ENCODE measurements at places on chromosomes 12 and 14.

- DNase-seq, result no peak
Measured at GRCh38 chr14:88729159-88729558, 63.6 kb downstream of the EML5 start.

GRCh38 chr12:14774074-14774905, 29.0 kb downstream of the WBP11 start:
- peak; percentile 77 for DNase-seq

- DNase-seq, result no peak
Measured at GRCh38 chr12:7374423-7375144, 69.4 kb downstream of the CD163L1 start.

- no peak for DNase-seq
Measured at GRCh38 chr14:47189911-47190484, 485.4 kb downstream of the MDGA2 start.

- no peak for DNase-seq
Measured at GRCh38 chr12:131213896-131214442, 260.3 kb downstream of the ADGRD1 start.

DNA sequence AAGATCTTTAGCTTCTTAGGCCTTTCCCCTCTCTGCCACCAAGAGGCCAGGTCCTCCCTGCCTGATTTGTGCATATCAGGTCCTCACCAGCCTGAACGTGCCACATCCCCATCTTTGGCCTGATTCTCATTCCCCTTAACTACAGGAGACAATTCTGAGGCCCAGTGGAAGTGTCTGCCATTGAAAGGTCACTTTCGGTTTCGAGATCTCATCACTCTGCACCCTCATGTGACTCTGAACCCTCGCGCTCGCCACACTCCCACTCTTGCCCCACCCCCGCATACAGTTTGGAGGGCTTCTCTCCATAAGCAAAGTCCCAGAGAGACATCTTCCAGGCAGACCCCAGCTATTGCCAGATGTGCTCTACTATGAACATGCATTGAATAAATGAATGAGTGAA, 189.0 kb downstream of the NTF3 start:
- DNase-seq, result no peak

DNA sequence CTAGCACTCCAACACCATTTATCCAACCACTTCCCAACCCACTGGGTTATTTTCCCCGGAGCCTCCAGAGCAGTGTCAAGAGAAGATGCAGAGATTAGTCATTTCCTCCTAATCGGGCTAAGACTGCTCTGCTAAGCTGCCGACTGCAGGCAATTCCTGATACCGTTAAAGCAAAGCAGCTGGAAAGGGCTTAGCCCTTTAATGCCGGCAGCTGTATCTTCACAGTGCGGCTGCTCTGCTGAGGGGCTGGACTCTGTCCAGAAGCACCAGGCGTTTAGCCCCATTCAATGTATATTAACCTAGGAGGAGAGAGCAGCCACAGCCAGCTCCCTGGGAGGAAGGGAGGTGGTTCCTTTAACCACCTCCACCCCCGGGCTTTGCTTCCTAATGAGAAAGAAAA, 11.1 kb downstream of the AQP6 start:
- DNase-seq, result no peak

DNA sequence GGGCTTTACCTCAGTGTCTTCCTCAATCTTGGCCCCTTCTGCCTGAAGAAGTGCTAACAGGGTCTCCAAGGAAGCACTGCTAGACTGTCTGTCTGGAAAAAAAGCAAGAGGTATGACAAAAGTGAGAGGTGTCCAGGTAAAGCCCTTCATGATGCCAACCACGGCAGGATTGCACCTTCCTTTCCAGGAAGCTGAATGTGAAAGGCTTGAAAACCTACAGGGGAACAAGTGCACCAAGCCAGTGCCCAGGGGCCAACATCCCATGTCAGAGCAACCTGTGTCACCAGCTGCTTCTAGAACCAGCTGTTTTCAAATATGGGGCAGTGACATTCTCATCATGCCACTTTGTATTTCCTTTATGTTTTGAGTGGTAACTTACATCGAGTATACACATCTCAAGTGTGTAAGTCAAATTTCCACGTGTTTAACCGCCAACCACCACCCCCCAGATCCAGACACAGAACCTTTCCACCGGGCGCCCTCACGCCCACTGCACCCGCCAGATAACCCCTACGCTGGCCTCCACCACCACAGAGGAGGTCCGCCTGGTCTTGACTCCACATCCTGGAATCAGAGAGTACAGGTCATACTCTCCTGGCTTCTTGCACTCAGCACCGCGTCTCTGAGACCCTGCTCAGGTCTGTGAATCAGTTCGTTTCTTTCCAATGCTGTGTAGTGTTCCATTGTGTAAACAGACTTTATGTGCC, 27.3 kb downstream of the VPS37B start:
- no peak for DNase-seq

GRCh38 chr14:89650077-89650978, 233.3 kb upstream of the FOXN3 start:
- no peak for DNase-seq

- DNase-seq, result no peak
Measured at GRCh38 chr14:59184396-59184795, 4.1 kb upstream of the DAAM1 start.

DNA sequence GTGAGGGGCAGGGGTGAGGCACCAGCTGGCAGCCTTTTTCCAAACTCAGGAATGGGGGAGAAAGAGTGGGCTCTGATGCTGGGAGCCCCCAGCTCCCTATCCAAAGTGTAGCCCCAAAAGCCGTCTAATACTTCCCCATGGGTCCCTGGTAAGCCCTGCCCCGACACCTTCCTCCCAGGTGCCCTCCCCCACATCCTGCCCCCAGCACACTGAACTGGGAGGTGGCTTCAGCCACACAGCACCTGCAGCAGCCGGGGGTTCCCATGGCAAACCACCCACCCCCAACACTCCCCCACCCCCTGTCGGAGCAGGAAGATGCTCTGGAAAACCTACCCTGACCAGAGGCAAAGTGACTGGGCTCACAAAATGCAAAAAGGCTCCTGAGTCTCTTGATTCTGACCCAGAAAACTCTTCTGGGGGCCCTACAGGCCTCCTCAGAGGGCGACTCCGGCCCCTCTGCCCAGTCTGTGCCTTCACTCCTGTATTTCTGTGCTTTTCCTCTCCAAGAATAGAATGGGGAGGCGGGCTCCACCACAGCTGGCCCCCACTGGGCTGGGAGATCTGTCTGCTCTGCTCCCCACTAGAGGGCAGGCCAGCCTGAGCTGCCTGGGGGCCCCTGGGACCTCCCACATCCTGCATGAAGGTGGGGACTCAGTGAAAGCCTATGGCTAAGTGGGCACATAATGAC, 81.6 kb downstream of the ITPK1 start:
- no peak for DNase-seq

DNA sequence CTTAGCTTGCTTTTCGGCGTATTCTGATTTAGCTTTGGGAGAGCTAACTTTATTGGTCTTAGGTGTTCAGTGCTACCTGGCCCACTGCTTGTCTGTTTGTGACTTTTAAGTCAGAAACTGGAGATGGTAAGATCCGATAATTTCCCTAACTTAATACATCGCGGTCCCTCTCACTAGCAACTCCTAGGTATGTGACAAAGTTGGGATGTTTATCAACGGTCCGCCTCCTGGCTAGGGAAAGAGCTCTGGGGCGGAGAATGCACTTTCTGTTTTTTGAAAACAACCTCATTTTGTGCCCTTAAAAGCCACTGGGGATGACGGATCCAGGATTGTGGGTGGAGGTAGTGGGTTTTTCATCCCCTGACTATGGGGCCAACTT, 1.2 kb downstream of the CDKN1B start:
- DNase-seq, result no peak

- DNase-seq, result no peak
Measured at GRCh38 chr12:6452245-6452943, 552 bp downstream of the TAPBPL start.

DNA sequence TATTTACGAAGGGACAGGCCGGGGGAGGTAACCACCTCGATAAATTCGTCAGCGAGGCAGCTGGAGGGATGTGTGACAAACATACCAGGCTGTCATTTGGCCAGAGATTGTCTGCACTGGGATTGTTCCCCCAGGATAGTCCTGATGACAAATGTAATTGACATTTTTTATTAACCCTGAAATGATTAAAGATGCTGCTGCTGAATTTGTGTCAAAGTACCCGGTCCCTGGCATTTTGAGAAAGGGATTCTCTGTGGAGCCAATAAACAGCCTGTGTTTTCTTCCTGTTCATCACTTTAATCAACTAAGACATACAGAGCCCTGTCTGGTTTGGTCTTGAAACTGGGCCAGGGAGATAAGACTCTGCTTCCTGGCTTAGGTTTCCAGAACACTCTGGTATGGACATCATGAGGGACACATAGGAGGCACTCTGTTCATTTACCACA, 117.6 kb downstream of the SLC25A47 start:
- no peak for DNase-seq

- DNase-seq, result no peak
Measured at GRCh38 chr12:94289461-94290312, 141.3 kb downstream of the PLXNC1 start.

DNA sequence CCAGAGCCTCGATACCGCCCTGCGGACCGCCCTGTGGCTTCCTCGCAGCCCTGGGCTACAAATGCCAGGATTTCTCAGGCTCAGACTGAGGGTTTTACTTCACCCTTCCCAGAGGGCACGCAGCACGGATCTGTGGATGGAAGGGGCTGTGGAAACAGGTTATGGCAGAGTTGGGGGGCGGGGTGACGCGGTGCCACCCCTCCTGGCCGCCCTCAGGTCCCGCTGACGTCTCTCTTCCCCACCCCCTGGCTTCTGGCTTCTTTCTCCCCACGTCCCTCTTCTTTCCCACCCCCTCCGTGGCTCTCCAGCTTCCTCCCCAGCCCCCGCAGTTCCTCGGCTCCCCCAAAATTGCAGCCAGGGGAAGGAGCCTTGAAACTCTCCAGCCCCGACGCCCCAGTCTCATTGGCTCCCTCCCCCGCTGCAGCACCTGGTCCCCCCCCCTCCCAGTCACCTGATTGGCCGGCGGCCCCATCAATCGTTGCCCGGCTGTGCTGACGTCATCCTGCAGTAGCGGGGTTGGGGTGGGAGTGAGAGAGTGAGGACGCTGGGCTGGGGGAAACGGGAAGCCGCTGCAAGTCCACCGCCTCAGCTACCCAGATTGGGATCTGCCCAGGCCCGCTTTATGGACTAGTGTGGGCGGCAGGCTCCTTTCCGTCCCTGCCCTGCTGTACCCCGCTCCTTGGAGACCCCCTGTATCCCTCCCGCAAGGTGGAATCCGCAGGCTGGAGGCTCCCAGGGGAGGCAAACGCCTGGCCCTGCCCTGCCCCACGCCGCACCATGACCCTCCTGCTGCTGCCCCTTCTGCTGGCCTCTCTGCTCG, at the start of gene CLSTN3:
TSS of gene CLSTN3 (plus strand) at position 500 of the 820 bp plus-strand sequence. CDS start at position 778, 278 bp downstream.
- DNase-seq, result peak; percentile 42

GRCh38 chr14:34218881-34219280, 243.2 kb downstream of the SPTSSA start:
- DNase-seq, result no peak

DNA sequence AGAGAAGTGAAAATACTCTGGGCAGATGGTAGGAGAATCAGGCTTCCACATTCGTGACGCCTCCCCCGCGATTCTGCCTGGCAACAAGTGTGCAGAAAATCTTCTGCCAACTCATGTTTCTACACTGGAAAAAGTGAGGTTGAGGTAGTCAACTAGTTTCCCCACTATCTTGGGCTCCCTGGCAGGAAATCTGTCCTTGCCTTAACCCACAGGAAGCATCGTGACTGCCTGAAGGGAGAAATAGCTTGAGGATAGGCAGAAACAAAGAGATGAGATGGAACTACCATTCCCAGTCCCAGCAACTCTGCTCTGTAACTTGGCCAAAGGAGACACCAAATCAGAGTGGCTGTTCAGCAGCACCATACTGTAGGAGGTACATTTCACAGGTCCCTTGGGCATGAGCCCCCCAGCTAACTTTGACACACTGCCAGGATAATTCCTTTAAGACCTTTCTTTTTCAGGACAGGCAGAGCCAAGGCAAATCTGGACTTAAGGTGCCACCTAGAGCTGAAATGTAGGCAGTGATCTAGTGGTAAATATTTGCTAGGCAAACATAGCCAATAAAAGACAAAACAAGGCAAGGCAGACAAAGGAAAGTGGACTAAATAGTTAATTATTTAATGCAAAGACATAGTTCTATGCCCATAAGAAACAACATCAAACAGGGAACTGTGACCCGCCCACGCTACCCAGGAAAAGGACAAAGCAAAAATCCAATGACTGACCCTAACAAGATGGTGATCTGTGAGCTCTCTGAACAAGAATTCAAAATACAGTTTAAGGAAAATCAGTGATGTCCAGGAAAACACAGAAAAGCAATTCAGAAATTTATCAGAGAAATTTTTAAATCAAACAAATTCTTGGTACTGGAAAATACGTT, 205.1 kb downstream of the PTPRO start:
- DNase-seq, result no peak

DNA sequence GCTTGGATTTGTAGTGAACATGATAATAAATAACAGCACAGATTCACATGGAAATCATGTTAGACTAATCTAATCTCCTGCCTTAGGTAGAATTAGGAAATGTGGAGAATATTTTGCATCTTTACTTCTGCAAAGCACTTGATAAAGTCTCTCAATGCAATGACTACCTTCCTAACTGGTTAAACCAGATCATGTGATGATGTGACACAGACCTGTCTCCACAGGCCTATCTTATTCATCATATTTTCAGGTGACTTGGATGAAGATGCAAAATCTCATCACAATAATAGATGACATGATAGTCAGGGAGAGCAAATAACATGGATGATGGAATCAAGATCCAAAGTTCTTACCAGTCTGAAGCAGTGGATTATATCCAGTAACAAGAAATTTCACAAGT, 38.5 kb upstream of the RNASE1 start:
- DNase-seq, result no peak

GRCh38 chr12:88299567-88300101, 157.5 kb downstream of the TMTC3 start:
- no peak for DNase-seq

- DNase-seq, result no peak
Measured at GRCh38 chr12:13189264-13189663, 7.3 kb upstream of the EMP1 start.

- DNase-seq, result no peak
Measured at GRCh38 chr12:51122844-51123243, 39.4 kb upstream of the CSRNP2 start.

- no peak for DNase-seq
Measured at GRCh38 chr12:125889742-125890141, 824.5 kb downstream of the AACS start.

- DNase-seq, result no peak
Measured at GRCh38 chr12:71445071-71445470, 5.5 kb downstream of the LGR5 start.

DNA sequence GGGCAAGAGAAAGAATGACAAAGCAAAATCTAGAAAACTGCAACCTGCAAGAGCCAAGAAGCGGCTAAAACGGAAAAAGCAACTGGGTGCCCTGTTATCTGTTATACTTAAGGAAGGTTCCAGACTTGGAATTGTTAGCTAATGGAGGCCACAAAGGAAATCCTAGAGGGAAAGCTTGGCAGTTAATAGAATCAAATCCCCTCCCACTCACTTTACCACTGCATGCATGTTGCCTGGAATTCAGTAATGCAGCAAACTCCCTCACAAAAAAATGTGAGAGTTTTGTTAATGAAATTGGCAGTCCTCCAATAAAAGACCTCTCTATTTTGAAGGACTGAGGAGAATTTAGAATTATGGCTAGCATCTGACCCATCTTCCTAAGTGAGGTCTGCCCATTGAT, 164.2 kb upstream of the SOX5 start:
- DNase-seq, result no peak

- no peak for DNase-seq
Measured at GRCh38 chr12:53063708-53064612, 14.1 kb downstream of the TNS2 start.

- no peak for DNase-seq
Measured at GRCh38 chr14:92988786-92989755, 66.1 kb downstream of the CHGA start.

- no peak for DNase-seq
Measured at GRCh38 chr12:79360286-79360685, 330.5 kb downstream of the PAWR start.

GRCh38 chr14:87566991-87567390, 426.0 kb downstream of the GALC start:
- no peak for DNase-seq

Measured in cerebellar nuclear complex (tissue), 1 donor.